A549 treated with dexamethasone at 1 μM for 4 hours (cell line): ENCODE measurements at places on chromosomes 3 and 15. TPM values are rescaled to one million over a fixed set of nuclear protein-coding genes. Genes with fewer than 3 reads are reported as not detected.

CPEB1 gene
- total RNA-seq = 2.0 to 4.0 TPM (median 3.3 TPM) in 5 replicates

KNSTRN gene
- total RNA-seq = 44.0 to 51.2 TPM (median 47.6 TPM) in 5 replicates

SERINC4 gene
- 0.06 to 0.15 TPM (median 0.09 TPM) in 5 replicates for total RNA-seq

GHSR gene
- total RNA-seq = not detected in 5 replicates

ZNF502 gene
- total RNA-seq = 1.6 to 2.2 TPM (median 1.6 TPM) in 5 replicates

ADIPOQ gene
- total RNA-seq = not detected in 5 replicates
